ENCODE measurements at places on chromosomes 12 and 14. TPM values are rescaled to one million over a fixed set of nuclear protein-coding genes. Genes with fewer than 3 reads are reported as not detected.

The CCDC184 gene
- 3.1 TPM for total RNA-seq

The KLRB1 gene
- not detected for total RNA-seq

The RDH12 gene
- 0.09 TPM for total RNA-seq

The BMP4 gene
- total RNA-seq: 2.0 TPM

The CDKN3 gene
- 71.4 TPM for total RNA-seq

The SIX4 gene
- total RNA-seq: 2.7 TPM

The CIROP gene
- total RNA-seq: not detected

The AQP6 gene
- not detected for total RNA-seq

The TCL1B gene
- total RNA-seq: not detected

The KANSL2 gene
- total RNA-seq: 36.9 TPM

The MYL2 gene
- total RNA-seq: 0.13 TPM

The RPL10L gene
- not detected for total RNA-seq

The CCDC198 gene
- total RNA-seq: 2.9 TPM

The OVCH1 gene
- total RNA-seq: not detected

The RIMBP2 gene
- total RNA-seq: not detected

The CD4 gene
- total RNA-seq: not detected

The CFAP54 gene
- total RNA-seq: 1.2 TPM

The SIX6 gene
- total RNA-seq: not detected

The TMBIM4 gene
- 51.5 TPM for total RNA-seq

The ARHGEF25 gene
- 6.1 TPM for total RNA-seq

The P2RX4 gene
- total RNA-seq: 18.1 TPM

The NR2C1 gene
- total RNA-seq: 25.1 TPM

The PLBD1 gene
- total RNA-seq: 4.5 TPM

The FLRT2 gene
- total RNA-seq: 4.1 TPM

The WIF1 gene
- total RNA-seq: not detected

The KIF26A gene
- total RNA-seq: 4.4 TPM

The PYGL gene
- total RNA-seq: 134 TPM

The CDH24 gene
- total RNA-seq: 5.2 TPM

The GTF2H3 gene
- 24.2 TPM for total RNA-seq

The PLEKHD1 gene
- total RNA-seq: 0.04 TPM

The CCDC196 gene
- not detected for total RNA-seq

The HOXC11 gene
- total RNA-seq: 0.54 TPM

The MGAT4C gene
- total RNA-seq: 0.02 TPM

The DNAI7 gene
- total RNA-seq: 0.18 TPM

The RNASE2 gene
- total RNA-seq: not detected

The GEMIN2 gene
- total RNA-seq: 24.2 TPM

The APOF gene
- not detected for total RNA-seq

The SMCO2 gene
- total RNA-seq: 0.10 TPM

The STYK1 gene
- total RNA-seq: 0.28 TPM

The VIPAS39 gene
- 15.3 TPM for total RNA-seq
